Transverse colon (tissue), 4 donors: ENCODE measurements at places on chromosomes 3 and 15. TPM values are rescaled to one million over a fixed set of nuclear protein-coding genes. Genes with fewer than 3 reads are reported as not detected.

DNA sequence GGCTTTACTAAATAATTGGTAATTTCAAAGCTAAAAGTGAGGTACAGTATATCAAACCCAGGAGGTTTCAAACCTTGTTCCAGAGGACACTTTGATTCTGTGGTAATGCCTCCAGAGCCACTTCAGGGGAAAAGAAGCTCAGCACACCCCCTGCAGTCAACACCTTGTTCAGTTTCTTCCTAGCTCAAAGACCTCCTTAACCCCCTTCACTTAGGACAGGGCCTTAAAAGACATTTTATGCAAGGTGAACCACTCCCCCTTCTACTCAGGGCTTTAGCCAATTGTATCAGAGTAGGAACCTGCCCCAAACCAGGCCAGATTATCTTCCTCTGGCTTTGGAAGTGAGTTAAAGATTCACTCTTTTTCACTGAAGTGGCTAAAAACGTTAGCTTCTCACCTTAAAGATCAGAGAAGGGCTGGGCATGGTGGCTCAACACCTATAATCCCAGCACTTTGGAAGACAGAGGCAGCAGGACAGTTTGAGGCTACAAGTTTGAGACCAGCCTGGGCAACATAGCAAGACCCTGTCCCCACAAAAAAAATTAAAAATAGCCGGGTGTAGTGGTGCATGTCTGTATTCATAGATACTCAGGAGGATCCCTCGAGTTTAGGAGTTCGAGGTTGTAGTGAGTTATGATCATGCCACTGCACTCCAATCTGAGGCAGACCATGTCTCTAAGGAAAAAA lies 3.4 kb downstream of the DENND6A start:
- DNase-seq = no peak
- peaks cover 17% of the 10 kb centered on the region for H3K4me1 ChIP-seq
- H3K4me3 ChIP-seq = no peak overlapping the region
- H3K27me3 ChIP-seq = no peaks in the 10 kb centered on the region
- H3K27ac ChIP-seq = peak overlapping the region; percentile 100

- H3K4me1 ChIP-seq = no peaks in the 10 kb centered on the region
- no peak for DNase-seq
- H3K4me3 ChIP-seq = no peak overlapping the region
- no peak overlapping the region for H3K27ac ChIP-seq
- H3K27me3 ChIP-seq = peaks cover 13% of the 10 kb centered on the region
Observed at GRCh38 chr3:51802106-51802703, 23.2 kb upstream of the IQCF6 start.

- no peaks in the 10 kb centered on the region for H3K36me3 ChIP-seq
- DNase-seq = no peak
- no peak overlapping the region for H3K27ac ChIP-seq
- H3K4me1 ChIP-seq = no peaks in the 10 kb centered on the region
Observed at GRCh38 chr3:194354315-194354714, 3.2 kb upstream of the CPN2 start.

GRCh38 chr15:67215102-67215501 lies 39.4 kb downstream of the AAGAB start:
- H3K4me3 ChIP-seq = no peak overlapping the region
- H3K36me3 ChIP-seq = no peaks in the 10 kb centered on the region
- H3K27me3 ChIP-seq = no peaks in the 10 kb centered on the region
- no peaks in the 10 kb centered on the region for H3K4me1 ChIP-seq
- H3K27ac ChIP-seq = no peak overlapping the region

- H3K27ac ChIP-seq = peak overlapping the region; percentile 91
- peaks cover 6% of the 10 kb centered on the region for H3K36me3 ChIP-seq
Observed at GRCh38 chr3:14141144-14141543, 16.3 kb downstream of the TMEM43 start.

The ZNF502 gene
- 1.4 TPM for total RNA-seq

DNA sequence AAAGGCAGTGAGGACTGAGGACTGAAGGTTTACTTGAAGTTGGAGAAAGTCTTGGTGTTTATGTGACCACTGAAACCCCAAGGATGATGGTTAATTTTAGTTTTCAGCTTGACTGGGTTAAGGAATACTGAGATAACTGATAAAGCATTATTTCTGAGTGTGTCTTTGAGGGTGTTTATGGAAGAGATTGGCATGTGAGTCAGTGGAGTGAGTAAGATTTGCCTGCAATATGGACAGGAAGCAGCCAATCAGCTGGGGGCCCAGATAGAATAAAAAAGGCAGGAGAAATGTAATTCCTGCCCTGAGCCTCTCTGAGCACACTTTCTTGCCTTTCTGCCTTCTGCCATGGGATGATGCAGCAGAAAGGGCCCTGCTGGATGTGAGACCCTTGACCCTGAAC lies 92.4 kb downstream of the KBTBD8 start:
- H3K27me3 ChIP-seq = no peaks in the 10 kb centered on the region
- H3K27ac ChIP-seq = no peak overlapping the region
- DNase-seq = no peak
- no peaks in the 10 kb centered on the region for H3K36me3 ChIP-seq

The PIF1 gene
- total RNA-seq = 49.8 TPM

- H3K36me3 ChIP-seq = no peaks in the 10 kb centered on the region
- peak; percentile 55 for DNase-seq
- H3K27ac ChIP-seq = peak overlapping the region; percentile 43
- no peak overlapping the region for H3K4me3 ChIP-seq
Observed at GRCh38 chr3:124599779-124600693, 130.2 kb upstream of the UMPS start.

- no peak for DNase-seq
- H3K27me3 ChIP-seq = peaks cover 6% of the 10 kb centered on the region
- no peak overlapping the region for H3K4me3 ChIP-seq
- no peaks in the 10 kb centered on the region for H3K36me3 ChIP-seq
Observed at GRCh38 chr15:91135201-91136130, 35.4 kb downstream of the SV2B start.

The CIB2 gene
- 8.6 TPM for total RNA-seq

The EPB42 gene
- not detected for total RNA-seq

- H3K27ac ChIP-seq = no peak overlapping the region
- H3K4me3 ChIP-seq = no peak overlapping the region
- no peaks in the 10 kb centered on the region for H3K36me3 ChIP-seq
- no peaks in the 10 kb centered on the region for H3K4me1 ChIP-seq
Observed at GRCh38 chr3:79199966-79200365, 567.8 kb downstream of the ROBO1 start.

DNA sequence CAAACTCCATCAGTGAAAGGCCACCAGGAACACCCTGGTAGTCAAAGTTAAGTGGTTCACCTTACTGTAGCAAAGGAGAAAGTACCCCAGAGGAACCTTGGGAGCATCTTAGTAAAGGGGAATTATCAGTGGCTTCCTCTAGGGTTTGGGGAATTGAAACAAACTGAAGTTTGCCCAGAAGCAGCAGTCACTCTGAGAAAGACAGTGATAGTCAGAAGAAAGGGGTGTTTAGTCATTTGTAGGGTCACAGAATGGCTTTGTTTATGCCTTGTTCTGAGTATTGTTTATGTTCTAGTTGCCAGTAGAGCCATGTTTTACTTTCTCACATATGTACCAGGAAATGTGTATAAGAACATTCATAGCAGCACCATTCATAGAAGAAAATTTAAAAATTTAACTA lies 93.8 kb downstream of the FHIT start:
- no peaks in the 10 kb centered on the region for H3K27me3 ChIP-seq
- no peaks in the 10 kb centered on the region for H3K4me1 ChIP-seq
- no peak overlapping the region for H3K27ac ChIP-seq
- H3K36me3 ChIP-seq = no peaks in the 10 kb centered on the region

The RBPMS2 gene
- total RNA-seq = 27.7 TPM

The ZMAT3 gene
- 11.7 TPM for total RNA-seq

- no peaks in the 10 kb centered on the region for H3K36me3 ChIP-seq
- no peak overlapping the region for H3K4me3 ChIP-seq
- DNase-seq = no peak
- H3K27me3 ChIP-seq = no peaks in the 10 kb centered on the region
Observed at GRCh38 chr3:177109688-177110330, 87.5 kb downstream of the TBL1XR1 start.

The GP5 gene
- not detected for total RNA-seq

The TUBGCP4 gene
- 15.0 TPM for total RNA-seq
